ENCODE measurements at places on chromosomes 1 and 21.

DNA sequence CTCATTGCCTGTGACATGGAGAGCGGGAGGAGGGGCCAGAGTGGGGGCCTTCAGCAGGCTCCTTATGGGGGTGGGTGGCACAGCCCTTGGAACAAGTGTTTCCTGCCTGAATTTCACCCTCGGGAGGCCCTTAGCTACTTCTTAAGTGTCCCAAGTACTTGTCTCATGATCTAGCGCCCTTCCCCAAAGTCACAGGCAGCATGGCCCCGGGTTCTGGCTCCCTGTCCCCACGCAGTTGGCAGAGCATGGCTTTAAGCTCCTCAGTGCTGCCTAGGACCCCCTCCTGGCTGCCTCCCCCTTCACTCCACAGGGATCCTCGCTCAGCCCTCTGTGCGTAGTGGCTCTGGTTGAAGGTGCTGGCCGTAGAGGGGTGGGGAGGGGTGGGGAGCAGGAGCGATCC is 197.2 kb downstream of the CAMTA1 start:
- H3K27me3 ChIP-seq: no peaks in the 10 kb centered on the region
- no peak overlapping the region for H3K4me3 ChIP-seq
- no peak overlapping the region for H3K27ac ChIP-seq
- no peak for DNase-seq
- no peaks in the 10 kb centered on the region for H3K4me1 ChIP-seq

GRCh38 chr1:99965646-99966375 is 4.0 kb upstream of the SLC35A3 start:
- H3K4me1 ChIP-seq: peaks cover 5% of the 10 kb centered on the region
- no peak overlapping the region for H3K27ac ChIP-seq
- no peak overlapping the region for H3K4me3 ChIP-seq
- no peaks in the 10 kb centered on the region for H3K27me3 ChIP-seq

GRCh38 chr1:93638307-93638847 is 43.3 kb downstream of the BCAR3 start:
- DNase-seq: no peak
- no peaks in the 10 kb centered on the region for H3K36me3 ChIP-seq

GRCh38 chr1:7339953-7340352 is 431.1 kb upstream of the VAMP3 start:
- H3K27me3 ChIP-seq: no peaks in the 10 kb centered on the region
- H3K36me3 ChIP-seq: no peaks in the 10 kb centered on the region
- no peak overlapping the region for H3K27ac ChIP-seq

GRCh38 chr1:181430015-181430885 is 53.1 kb upstream of the CACNA1E start:
- H3K4me1 ChIP-seq: no peaks in the 10 kb centered on the region
- no peaks in the 10 kb centered on the region for H3K27me3 ChIP-seq
- H3K36me3 ChIP-seq: no peaks in the 10 kb centered on the region
- DNase-seq: no peak
- H3K4me3 ChIP-seq: no peak overlapping the region
- no peak overlapping the region for H3K27ac ChIP-seq

- H3K27me3 ChIP-seq: no peaks in the 10 kb centered on the region
- no peak within 1 kb of the TSS for H3K4me3 ChIP-seq
- no peak within 1 kb of the TSS for H3K27ac ChIP-seq
- no peaks in the 10 kb centered on the region for H3K4me1 ChIP-seq
- DNase-seq: no peak
Measured at GRCh38 chr1:162376691-162377090, at the start of gene SPATA46. SPATA46 (minus strand) TSS chr1:162376854; CDS start chr1:162376790, 64 bp downstream.

- H3K27ac ChIP-seq: no peak overlapping the region
- no peak for DNase-seq
- no peaks in the 10 kb centered on the region for H3K4me1 ChIP-seq
- no peak overlapping the region for H3K4me3 ChIP-seq
- no peaks in the 10 kb centered on the region for H3K36me3 ChIP-seq
Measured at GRCh38 chr21:38780879-38781278, 24.9 kb upstream of the ETS2 start.

DNA sequence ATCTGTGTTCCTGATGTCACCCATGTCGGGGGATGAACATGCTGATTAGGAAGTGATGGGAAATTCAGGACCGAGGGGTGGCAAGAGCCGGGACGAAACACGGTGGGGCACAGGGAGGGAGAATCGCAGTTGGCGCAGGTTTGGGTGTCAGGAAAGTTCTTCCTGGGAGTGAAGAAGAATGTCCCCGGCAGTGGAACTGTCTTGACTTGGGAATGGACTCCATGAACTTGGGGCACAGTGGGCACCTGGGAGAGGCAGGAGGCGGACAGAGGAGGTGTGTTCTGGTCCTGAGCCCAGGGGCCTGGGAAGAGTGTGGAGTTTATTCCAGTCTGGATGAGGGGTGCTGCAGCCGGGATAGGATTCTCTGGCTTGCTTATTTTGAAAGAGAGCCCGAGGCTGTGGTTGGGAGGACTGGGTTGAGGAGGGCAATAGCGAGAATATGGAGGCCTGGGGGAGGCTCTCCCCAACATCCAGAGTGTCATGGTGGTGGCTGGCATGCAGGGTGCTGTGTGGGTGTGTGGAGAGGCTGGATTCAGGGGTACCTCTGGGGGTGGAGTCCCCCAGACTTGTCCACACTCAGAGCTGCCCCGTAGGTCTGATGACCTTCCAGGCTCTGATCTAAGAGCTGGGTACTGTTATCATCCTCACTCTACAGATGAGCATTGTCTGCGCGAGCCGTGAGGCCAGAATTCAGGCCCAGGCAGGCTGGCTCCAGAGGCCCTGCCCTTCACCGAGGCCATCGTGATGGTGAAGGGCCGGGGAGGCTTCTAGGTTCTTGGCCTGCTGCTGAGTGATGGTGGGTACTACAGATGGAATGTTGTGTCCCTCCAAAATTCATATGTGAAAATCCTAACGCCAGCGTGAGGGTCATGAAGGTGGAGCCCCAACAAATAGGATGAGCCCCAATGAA is 274.5 kb upstream of the C1orf174 start:
- H3K36me3 ChIP-seq: no peaks in the 10 kb centered on the region
- no peak for DNase-seq
- H3K27ac ChIP-seq: no peak overlapping the region
- H3K4me3 ChIP-seq: no peak overlapping the region
- H3K27me3 ChIP-seq: no peaks in the 10 kb centered on the region
- H3K4me1 ChIP-seq: no peaks in the 10 kb centered on the region

DNA sequence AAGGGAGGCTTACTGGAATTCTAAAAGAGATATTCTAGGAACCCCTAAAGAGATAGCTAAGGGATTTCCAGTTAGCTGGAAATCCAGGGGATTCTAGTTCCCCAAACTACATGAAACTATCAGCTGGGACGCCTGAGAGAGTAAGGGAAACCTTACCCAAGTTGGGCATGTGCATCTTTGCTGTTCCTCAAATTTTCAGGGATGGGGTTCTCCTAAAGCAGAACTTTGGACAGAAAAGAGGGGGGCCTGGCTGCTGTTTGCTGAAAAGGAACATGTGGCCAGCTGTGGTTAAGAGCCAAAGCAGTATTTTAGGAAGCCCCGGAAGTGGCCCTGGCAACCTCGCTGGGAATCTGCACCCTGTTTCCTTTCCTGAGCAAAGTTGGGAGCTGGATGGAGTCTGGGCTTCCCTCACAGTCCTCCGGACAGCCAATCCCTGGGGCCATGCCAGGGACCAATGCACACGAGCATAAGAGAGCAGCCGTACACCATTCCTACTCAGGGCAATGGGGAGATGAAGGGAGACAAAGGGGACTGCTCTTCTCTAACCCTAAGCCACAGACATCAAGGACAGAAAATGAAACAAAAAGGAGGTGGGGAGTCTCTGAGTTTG is 154.3 kb downstream of the PLXNA2 start:
- H3K4me1 ChIP-seq: no peaks in the 10 kb centered on the region
- no peak overlapping the region for H3K4me3 ChIP-seq
- H3K36me3 ChIP-seq: no peaks in the 10 kb centered on the region
- no peak overlapping the region for H3K27ac ChIP-seq

DNA sequence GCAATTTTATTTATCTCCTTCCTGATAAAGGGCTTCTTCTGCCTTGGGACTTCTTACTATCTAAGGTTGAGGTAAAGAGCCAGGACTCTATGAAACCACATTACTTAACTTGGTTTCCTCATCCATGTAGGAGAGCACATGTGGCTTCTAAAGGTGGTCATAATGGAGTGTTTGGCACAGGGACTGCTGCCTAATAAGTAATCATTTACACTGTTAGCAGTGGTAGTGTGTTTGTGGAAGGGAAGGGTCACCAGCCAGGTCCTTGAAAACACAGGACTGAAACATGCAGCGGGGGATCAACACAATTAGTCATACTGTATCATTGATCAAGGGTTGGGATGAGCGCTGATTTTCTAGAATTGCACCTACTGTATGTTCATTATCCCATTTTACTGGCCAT is 59.6 kb downstream of the UCK2 start:
- no peaks in the 10 kb centered on the region for H3K27me3 ChIP-seq
- H3K4me3 ChIP-seq: no peak overlapping the region
- H3K36me3 ChIP-seq: no peaks in the 10 kb centered on the region
- no peak for DNase-seq
- no peaks in the 10 kb centered on the region for H3K4me1 ChIP-seq

- H3K27ac ChIP-seq: no peak overlapping the region
- H3K4me1 ChIP-seq: peaks cover 12% of the 10 kb centered on the region
- no peak overlapping the region for H3K4me3 ChIP-seq
Measured at GRCh38 chr1:108503062-108503733, 53.1 kb downstream of the NBPF6 start.

DNA sequence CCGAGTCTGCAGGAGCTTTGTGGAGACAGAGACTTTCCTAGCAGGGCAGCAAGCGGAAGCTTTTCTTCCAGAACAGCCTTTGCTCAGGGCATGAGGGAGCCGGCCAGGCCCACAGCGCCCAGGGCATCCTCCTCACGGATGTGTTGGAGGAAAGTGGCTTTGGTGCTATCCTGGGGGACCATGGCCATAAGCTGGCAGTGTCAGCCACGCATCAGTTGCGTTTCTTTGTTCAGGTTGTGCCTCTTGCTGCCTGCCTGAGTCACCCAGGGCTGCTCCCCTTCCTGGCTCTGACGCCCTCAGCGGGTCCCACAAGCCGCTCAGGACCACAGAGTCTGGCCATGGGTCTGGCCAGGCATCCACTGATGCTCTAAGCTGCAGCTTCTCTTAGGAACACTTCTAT is 39.6 kb upstream of the PRSS38 start:
- DNase-seq: no peak
- H3K27ac ChIP-seq: no peak overlapping the region
- H3K36me3 ChIP-seq: peaks cover 6% of the 10 kb centered on the region
- no peaks in the 10 kb centered on the region for H3K4me1 ChIP-seq

DNA sequence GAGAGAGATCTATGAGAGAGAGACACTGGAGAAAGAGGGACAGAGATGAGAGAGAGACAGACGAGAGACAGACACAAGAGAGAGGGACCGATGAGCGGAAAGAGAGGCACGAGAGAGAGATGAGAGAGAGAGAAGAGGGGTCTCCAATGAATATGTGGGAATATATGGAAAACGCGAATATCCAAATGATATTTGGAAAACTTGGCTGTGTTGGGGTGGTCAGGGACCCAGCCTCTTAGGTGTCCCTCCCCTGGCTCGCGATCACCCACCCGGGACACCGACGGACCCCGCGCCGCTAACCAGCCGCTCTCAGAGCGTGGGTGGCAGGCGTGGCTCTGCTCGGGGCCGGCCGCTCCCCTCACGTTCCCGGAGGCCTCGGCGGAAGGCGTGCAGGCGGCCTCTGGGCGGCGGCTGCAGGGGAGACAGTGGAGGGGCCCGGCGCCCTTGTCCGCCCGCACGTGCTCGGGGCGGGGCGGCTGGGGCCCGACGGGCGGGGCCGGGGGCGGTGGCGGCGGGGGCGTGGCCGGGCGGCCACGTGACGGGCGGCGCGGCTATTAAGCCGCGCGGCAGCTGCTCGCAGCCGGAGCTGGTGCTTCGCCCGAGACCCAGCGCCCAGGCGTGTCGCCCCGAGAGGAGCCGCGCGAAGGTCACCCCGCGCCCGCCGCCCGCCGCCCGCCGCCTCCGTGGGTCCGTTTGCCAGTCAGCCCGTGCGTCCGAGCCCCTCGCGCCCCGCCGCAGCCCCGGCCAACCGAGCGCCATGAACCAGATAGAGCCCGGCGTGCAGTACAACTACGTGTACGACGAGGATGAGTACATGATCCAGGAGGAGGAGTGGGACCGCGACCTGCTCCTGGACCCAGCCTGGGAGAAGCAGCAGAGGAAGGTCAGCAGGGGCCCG is at the start of gene ACTN2:
Gene ACTN2, plus strand, starts transcription at position 583 of the 898 bp plus-strand sequence. Its CDS starts 175 bp downstream, at position 758.
- H3K36me3 ChIP-seq: no peaks in the 10 kb centered on the region
- H3K27ac ChIP-seq: no peak within 1 kb of the TSS
- H3K27me3 ChIP-seq: no peaks in the 10 kb centered on the region
- peak; percentile 24 for DNase-seq
- peaks cover 11% of the 10 kb centered on the region for H3K4me1 ChIP-seq

- no peaks in the 10 kb centered on the region for H3K36me3 ChIP-seq
- no peak for DNase-seq
- H3K4me1 ChIP-seq: no peaks in the 10 kb centered on the region
Measured at GRCh38 chr1:224565186-224565585, 50.9 kb upstream of the CNIH3 start.

DNA sequence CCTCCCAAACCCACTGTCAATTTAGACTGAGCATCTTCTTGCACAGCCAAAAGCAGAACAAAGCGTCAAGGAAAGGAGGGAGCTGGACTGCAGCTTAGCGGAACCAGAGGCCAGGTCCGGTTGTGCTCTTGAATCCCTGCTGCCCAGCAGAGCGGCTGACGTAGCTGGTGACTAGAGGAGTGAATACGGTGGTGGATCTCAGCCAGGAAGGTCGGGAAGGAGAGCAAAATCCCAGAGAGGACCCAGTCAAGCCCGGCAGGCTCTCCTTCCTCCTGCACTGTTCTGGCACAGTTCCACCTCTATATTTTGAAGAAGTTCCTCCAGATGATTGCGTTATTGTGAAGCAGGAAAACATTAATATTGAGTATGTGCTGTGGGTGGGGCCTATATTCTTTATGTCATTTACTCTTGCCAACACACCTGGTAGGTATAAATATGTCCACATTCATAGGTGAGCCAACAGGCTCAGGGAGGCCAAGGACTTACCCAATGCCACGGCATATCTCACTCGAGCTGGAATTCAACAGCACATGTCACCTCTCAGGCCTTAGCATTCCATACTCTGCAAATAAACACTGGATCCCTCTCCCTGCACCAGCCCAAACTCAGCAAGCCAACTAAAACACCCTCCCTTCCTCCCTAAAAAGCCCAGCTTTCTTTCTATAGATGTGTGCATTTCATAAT is 23.6 kb upstream of the ABCB10 start:
- H3K36me3 ChIP-seq: no peaks in the 10 kb centered on the region
- H3K4me1 ChIP-seq: no peaks in the 10 kb centered on the region
